ENCODE measurements at places on chromosomes 12 and 14.

DNA sequence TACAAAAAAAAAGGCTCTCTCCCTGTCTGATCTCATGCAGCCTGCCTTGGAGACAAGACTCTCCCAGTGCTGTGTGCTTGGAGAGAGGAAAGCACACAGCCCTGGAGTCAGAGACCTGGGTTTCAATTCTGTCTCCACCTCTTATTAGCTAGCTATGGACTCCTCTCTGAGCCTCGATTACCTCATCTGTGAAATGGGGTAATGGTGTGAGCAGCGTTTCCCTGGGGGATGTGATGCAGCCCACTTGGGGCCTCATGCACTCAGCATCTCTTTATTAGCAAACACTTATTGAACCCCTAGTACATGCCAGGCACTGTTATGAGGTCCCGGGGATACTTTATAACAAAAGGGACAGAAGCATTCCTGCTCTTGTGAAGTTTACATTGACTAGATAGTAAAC, 12.5 kb downstream of the SDS start:
- DNase-seq = no peak

DNA sequence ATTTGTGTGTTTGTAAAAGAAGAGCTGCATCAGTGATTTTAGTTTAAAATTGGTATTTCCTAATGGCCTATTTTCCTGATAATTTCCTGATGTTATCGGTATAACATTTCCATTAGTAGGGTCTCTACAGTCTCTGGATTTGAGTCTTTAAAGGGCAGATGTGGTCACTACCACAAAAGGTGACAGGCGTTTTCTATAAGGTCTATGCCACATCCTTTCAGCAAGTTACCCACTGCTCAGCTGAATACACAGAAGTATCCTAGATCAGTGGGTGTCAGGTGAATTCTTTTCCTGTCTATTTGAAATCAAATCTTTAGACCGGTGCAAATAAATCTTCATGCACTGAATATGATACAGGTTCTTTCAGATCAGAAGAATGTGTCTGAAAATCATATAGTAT, 90.2 kb downstream of the LIN7A start:
- DNase-seq = no peak

GRCh38 chr14:104794993-104795780, at the start of gene AKT1:
TSS of gene AKT1 (minus strand) at chr14:104795748. CDS start at chr14:104792643, 3,105 bp downstream.
- no peak for DNase-seq

DNA sequence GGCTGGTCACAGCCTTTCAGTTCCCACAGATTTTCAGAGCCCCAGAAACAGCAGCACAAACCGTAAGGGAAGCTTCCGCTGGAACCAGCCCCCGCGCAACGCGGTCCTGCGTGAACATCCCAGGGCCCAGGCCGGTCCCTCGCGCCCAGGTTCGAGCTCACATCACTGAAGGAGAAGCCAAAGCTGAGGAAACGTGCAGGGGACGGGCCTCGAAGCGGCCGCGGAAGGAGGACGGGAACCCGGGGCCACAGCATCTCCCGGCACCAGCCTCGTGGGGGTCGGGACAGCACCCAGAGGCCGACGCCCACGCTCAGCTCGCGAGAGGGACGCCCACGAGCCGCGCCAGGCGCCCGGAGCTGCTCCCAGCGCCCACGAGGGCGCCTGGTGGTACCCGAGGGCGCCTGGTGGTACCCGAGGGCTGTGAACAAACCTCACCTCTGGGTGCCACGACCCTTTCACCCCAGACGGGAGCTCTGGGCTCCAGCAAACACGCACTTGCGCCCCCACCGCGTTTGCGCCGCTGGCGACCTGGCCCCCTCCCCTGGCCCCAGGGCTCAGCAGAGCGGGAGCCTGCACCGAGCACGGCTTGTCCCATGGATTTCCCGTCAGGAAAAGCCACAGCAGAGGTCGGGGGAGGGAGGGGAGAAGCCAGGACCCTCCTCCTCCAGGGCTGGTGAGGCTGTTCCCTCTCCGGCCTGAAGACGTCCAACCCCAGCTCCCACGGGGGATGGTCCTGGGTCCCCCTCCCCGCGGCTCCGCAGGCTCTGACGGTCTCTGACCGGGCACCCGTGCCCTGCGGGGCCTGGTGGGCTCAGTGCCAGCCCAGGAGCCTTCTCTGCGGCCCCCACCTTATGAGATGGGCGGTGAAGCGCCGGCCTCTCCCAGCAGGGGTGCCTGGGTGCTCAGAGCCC, 6.9 kb downstream of the LRCOL1 start:
- DNase-seq = no peak

DNA sequence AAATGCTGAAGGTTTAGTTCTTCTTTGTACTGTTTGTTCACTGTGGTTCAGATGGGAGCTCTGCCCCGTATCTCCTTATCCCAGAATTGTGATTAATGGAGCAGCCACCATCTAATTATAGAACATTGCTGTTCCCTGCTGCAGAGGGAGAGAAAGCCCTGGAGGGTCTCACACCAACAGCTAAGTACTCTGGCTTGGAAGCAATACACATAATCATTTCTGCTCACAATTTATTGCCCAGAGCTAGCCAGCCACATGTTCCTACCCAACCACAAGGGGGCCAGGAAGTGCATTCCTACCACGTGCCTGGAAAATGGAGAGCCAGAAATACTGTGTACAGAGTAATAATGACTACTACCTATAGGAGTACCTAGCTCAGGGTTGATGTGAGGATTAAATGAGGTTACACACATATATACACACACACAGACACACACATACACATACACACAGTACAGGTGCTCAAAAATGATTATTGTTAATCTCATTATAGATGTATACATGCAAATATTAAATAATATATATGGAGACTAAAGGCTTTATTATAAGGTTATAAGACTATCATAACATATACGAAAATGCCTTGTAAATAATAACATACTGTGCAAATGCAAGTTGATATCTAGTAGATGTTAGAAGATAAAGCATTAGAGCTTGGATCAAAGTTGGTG, 22.3 kb downstream of the MSRB3 start:
- no peak for DNase-seq

- DNase-seq = no peak
Measured at GRCh38 chr12:91753649-91754048, 392.0 kb downstream of the BTG1 start.

- DNase-seq = no peak
Measured at GRCh38 chr12:4287325-4288211, 14.0 kb downstream of the CCND2 start.

DNA sequence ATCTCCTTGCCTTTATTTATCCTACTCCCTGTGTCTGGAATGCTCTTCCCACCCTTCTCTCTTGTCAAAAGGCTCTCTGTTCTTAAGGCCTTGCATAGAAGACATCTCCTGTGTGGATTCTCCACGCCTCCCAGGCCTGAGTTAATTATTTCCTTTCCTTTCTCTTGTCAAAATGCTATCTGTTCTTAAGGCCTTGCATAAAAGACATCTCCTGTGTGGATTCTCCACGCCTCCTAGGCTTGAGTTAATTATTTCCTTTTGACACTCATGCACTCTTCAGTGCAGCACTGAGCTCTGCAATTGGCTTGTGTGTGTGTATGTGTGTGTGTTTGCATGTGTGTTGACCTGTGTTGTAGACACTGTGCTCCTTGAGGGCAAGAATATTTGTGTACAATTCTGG, 52.1 kb upstream of the DCD start:
- no peak for DNase-seq

- DNase-seq = no peak
Measured at GRCh38 chr14:50620341-50620740, 47.8 kb downstream of the SAV1 start.

- no peak for DNase-seq
Measured at GRCh38 chr12:5276327-5276880, 155.5 kb upstream of the NTF3 start.

DNA sequence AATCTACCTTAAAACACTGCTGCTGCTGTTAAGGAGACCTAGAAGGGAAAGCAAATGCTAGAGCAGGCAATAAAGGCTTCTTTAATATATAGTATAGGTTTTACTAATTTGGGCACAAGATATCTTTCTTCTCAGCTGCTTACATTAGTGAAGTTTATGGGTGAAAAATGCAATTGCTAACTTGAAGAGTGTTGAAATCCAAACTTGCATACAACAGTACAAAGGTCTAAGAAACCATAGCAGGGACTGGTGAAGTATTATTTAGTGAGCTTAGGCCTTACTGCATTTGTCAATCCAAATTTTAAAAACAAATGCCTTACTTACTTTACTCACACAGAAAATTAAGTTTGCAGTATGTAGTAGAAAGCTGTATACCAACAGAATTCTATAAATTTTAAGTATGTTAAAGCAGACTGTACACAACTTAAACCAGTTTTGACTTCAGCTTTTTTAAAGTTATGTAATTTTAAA, 1.4 kb upstream of the AP4S1 start:
- no peak for DNase-seq

DNA sequence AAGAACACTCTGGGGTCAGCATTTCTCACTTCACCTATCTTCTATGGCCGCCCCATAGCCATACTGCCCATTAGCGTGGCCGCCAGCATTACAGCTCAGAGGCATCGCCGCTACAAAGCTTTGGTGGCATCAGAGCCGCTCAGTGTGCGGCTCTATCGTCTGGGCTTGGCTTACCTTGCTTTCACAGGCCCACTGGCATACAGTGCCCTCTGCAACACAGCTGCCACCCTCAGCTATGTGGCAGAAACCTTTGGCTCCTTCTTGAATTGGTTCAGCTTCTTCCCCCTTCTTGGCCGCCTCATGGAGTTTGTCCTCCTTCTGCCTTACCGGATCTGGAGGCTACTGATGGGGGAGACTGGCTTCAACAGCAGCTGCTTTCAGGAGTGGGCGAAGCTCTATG, 2.6 kb downstream of the DNAJC22 start:
- DNase-seq = no peak

DNA sequence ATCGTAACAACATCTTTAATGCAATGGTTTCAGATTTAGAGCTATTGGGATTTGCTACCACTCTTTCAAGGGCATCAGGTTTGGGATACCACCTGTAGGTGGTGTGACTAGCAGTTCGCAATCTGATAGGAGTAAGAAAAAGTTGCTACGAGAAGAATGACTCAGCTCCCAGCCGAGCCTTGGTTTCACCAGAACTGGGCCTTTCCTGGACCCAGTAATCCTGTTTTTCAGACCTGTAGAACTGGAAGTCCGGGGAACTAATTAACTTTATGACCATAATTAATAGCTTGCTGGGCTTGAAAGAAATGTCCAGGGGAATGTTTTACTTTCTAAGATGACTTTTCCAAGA, 770 bp downstream of the ABHD4 start:
- DNase-seq = no peak

DNA sequence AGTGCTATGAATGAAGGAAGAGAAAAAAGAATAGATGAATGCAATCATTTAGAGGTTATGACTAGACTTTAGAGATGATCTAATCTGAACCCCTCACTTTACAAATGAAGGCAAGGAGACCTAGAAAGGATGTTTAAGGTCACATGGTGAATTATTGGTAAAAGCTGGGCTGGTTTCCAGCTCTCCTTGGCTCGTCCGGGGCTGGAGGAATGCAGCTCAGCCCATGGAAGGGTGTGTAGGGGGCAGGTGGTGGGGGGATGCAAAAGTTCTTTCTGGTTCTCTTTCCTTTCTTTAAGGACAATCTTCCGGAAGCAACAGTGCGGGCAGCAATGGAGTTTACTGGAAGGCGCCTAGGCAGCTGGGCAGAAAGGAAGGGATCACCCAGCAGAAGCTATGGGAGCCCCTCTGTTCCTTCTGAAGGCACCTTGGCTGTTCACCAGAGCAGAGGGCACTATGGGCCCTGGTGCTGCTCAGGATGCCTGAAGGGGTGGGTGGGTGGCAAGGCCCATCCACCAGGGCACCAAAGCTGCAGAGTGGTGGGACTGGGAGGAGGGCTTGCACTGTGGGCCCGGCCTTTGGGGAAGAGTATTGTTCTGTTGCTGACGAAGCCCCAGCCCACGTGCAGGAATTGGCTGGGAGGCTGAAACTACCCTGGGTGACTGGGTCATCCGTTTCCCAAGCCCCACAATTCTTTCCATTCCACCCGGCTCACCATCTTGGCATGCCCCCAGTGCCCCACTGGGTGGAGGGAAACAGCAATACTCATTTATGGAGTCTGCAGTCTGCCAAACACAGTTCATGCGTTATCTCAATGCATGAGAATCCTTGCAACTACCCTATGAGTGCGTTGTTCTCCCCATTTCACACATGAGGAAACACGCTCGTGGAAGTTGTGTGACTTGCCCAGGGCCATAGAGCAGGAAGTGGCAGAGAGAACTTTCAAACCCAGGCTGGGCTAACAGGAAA, 78.2 kb downstream of the IRF2BPL start:
- DNase-seq = no peak

- no peak for DNase-seq
Measured at GRCh38 chr12:64142382-64142781, 79.7 kb downstream of the KICS2 start.

GRCh38 chr12:20248646-20249045, 119.7 kb upstream of the PDE3A start:
- DNase-seq = no peak

GRCh38 chr12:6813363-6813762, 8.3 kb upstream of the GPR162 start:
- DNase-seq = no peak

DNA sequence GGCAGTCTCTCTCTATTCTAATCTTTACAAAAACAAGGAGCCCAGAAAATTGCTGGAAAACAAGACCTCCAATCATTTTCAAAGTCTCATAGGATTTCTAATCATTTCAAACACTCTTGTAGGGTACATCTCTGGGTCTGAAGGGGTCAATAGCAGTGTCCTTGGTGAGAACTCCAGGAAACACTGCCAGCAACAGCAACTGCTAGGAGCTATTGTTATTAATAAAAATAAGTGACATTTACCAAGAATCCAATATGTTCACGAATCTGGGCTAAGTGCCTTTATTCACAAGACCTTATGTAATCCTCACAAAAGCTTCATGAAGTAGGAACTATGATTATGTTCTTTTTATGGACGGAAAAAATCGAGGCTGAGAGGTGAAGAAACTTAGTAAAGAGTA, 72.8 kb downstream of the TTC7B start:
- DNase-seq = no peak

DNA sequence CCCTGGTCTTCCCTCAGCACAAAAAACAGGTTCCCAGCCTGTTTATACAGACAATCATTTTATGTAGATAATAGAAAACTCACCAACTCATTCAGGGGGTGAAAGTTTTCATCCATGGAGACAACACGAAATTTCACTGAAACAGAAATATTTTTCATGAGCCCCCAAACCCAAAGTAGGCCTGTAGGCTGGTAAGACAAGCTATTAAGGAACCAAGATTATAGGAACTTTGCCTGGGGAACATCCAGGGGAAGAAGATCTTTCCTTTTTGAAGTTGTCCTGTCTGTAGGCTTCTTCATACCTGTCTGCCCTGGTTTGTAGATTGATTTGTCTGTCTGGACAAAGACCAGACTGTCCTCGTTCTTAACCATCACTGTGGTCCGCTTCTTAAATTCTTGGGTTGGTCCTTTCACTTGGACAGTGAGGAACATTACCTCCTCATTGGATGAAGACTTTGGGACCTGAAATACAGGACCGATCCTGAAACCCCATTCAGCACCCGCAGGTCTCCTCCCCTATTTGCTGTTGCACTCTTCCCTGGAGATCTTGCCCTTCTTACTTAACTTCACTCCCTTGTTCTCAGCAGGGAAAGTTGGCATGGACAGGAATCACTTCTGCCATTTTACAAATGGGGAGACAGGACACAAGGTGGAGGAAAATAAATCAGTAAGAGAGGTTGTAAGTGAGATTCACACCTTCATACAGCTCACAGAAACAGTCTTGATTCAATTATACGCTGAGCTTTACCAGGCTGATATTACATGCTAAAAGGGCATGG, 3.5 kb downstream of the A2M start:
- DNase-seq = no peak

- DNase-seq = no peak
Measured at GRCh38 chr12:110829308-110829707, 17.5 kb upstream of the CCDC63 start.

GRCh38 chr14:38405851-38406635, 150.2 kb upstream of the CLEC14A start:
- DNase-seq = no peak

Data from stimulated activated CD8-positive, alpha-beta memory T cell treated with anti-CD3 and anti-CD28 coated beads, Interleukin-15, amount 100 ng/mL, for 1 hour (primary cell).